GM04503 (cell line): ENCODE measurements at places on chromosomes 11 and 22.

- DNase-seq, result peak; percentile 48
Observed at GRCh38 chr22:31244046-31244942, 32.2 kb downstream of the LIMK2 start.

DNA sequence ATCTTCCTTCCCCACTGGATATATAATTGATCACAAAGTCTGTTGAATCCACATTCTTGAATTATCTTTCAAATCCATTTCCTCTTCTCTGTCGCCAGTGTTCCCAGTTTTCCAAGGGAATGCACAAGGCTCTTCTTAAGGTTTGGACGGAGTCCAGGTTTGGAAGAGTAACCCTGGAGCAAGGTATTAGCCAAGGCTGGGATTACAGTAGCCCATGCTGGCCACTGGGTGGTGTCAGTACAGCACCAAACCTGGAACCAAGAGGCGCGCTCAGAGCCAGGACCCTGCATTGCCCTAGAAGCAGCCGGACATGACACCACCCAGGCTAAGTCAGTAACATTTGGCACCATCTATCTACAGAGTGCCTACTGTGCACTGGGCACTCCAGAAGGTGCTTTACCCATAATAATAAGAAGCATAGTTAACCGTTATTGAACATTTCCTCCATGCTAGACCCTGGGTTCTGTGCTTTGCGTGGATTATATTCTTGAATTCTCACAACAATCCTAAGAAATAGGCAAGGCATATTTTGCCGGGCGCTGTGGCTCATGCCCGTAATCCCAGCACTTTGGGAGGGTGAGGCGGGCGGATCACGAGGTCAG, 48.0 kb upstream of the CLPB start:
- DNase-seq, result peak; percentile 27

GRCh38 chr11:41235668-41236067, 223.8 kb downstream of the LRRC4C start:
- DNase-seq, result no peak

DNA sequence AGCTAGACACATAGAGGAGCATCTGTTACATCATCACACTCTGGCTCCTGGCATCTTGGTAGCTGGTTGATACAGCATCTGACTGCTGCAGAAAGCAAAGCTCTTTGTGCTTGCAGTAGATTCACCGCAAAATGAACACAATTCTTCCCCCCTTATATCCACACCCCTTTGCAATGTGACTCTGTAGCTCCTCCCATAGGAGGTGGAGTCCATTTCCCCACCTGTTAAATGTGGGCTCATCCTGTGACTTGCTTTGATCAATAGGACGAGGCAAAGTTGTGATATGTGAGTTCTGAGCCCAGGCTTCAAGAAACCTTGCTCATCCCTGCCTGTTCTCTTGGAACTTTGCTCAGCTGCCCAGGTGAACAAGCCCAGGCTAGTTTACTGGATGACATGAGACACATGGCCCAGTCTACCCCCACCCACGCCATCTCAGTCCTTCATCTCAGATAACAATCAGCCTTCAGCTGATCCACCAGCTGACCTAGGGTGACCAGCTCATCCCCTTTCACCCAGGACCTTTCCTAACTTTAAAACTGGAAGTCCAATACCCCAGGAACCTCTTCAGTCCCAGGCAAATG, 272.2 kb downstream of the TENM4 start:
- no peak for DNase-seq

- DNase-seq, result no peak
Observed at GRCh38 chr11:87031433-87032170, 6.1 kb upstream of the TMEM135 start.

- no peak for DNase-seq
Observed at GRCh38 chr22:50542416-50542927, 3.2 kb upstream of the KLHDC7B start.

- no peak for DNase-seq
Observed at GRCh38 chr11:94826415-94826814, 58.3 kb downstream of the AMOTL1 start.

DNA sequence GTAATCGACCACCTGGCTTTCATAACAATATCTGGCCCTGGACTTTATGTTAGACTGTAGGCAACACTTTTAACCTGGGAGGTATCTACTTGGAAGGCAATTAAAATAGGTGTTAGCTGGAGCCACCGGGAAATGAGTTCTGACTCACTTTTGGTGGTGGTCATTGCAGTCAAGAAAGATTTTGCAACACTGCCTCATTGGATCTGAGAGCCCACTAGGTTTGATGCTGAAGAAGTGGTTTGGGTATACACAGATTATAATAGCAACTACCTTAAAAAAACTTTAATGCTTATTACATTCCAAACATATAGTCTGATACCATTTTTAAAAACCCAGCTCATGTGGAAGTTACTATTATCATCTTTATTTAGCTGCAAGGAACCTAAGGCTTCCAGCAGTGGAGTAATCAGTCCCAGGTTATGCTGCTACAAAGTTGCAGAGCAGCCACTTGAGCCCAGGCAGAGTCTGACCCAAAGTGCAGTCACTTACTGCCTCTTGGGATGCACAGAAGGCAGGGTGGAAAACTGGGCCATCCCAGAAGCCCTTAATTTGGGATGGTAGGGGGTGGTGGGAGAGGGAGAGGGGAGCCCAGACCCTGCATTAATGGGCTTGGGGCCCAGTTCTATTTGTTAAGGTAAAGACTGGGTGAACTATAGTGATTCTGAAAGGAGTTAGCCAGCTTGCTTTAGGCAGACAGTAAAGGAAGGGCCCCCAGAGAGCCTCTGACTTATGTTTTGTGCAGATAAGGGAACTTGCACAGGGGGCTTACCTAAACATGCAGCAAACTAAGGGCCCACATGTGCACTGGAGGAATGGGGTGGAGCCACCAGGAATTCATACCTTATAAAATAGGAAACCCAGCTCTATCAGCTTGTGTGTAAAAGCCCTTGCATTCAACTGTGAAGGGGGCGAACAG, 149.4 kb downstream of the SNX19 start:
- no peak for DNase-seq

DNA sequence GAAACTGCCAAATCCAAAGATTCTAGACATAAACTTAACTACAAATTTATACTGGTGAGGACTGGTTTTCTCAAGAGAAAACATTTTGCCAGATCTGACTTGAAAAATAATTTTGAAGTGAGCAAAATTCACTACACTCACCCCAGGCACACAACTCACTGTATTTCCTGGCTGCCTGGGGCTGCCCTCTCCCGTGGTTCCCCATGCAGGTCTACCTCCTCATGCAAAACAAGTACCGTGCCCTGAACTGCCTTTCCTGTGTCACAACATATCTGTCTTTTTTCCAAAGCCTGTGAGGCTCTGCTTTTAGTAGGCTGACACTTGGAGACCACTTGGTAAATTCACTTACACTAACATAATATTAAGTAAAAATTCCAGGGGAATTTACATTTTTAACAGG, 76.4 kb downstream of the LIF start:
- no peak for DNase-seq

DNA sequence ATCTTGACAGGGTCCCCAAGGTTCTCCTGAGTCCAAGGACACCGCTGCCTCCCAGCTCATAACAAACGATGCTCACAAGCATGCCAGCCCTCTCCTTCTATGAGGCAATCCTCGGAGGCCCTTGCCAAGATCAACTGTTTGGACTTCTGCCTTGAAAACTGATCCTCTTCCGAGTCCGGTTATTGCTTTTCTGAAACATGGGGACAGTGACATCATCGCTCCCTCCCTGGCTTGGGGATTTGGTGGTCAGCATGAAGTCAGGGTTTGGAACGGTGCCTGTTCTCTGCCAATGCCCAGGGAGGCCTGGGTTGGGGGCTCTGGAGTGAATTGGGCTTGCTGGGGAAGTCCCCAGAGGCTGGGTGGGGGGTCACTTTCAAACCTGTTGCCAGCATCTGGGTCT, 149.3 kb downstream of the FBXO7 start:
- DNase-seq, result peak; percentile 88

DNA sequence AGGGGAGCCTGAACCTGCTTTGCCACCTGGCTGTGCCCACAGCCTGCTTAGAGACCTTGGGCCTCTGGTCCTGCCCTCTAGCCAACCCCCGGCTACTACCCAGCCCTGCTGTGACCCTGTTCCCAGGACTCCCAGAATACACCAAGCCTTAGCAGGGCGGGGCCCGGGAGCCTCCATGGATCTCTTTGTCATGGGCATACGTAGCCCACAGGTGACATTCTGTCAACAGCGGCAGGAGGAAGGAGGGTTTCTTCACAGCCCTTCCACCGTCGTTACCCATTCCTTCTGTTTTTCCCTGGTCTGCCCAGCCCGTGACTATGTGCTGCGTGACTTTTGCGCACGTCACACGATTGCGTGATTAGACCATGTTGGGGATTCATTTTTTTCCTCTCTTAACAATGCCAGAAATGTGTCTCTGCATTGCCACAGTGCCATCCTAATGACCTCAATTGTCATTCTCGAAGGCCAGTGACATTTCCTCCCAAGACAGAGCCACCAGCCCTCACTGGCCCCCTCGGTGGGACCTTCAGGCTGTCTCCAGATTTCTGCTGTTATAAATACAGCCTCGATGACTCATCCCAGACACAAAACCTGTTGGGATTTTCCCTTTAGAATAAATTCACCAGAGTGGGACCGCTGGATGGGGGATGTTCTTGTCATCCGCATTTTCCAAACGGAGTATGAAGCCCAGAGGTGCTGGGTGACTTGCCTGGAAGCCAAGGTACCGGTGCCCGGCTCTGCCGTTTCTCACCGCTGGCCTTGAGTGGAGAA, 9.0 kb downstream of the SYT12 start:
- DNase-seq, result no peak
